GM23248 (cell line): ENCODE measurements at places on chromosomes 6 and 20.

DNA sequence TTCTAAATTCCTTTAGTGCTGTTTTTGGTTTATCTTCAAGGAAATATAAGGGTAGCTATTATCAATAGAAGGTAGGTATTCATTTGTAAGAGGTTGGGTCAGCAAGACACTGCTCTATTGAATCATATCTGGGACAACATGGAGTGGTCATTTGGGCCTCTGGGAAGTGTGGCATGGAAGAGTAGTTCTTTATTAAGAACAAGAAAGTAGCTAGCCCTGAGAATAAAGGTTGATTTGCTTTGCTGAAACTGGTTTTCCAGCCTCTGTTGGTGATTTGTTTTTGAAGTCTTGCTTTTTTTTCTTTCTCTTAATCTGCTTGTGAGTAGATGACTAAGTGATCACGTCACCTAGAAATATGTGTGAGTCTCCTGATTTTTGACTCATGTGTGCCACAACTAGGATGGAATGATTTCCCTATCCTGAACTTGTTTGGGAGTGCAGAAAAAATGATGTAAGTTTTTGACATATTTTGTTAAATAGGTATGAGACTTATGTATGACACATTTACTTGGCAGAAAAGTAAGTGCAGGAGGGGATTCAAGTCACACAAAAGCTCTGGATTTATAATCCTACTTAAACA lies 381.8 kb downstream of the CENPW start:
- peak; percentile 93 for DNase-seq

GRCh38 chr20:16368645-16369292 lies 204.5 kb downstream of the KIF16B start:
- peak; percentile 6 for DNase-seq

- DNase-seq = peak; percentile 84
Measured at GRCh38 chr6:37160922-37161778, 8.8 kb upstream of the PIM1 start.

DNA sequence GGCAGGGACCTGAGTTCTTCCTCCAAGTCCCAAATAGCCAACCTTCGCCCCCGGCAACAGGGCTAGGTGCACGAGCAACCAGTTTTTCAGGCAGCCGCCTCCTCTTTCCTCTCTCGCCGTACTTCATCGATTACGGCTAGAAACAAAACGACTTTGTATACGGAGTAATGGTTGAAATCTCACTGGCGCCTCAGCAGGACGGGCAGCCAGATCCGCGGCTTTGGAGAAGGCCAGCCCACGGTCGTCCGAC lies 333 bp upstream of the SMIM13 start:
- no peak for DNase-seq

DNA sequence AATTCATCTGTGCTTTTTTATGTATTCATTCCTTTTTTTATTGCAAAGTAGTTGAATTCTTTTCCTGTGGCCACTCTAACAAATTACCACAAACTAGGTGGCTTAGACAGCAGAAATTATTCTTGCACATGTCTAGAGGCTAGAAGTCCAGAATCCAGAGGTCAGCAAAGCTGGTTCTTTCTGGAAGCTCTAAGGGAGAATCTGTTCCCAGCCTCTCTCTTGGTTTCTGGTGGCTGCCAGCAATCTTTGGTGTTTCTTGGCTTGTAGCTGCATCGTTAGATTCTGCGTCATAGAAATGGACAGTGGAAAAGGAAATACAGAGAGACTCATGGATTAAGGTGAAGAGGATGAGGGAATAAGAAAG lies 39.3 kb downstream of the GSTA2 start:
- peak; percentile 93 for DNase-seq

- DNase-seq = no peak
Measured at GRCh38 chr6:103268335-103268734, 1591.4 kb downstream of the HACE1 start.

DNA sequence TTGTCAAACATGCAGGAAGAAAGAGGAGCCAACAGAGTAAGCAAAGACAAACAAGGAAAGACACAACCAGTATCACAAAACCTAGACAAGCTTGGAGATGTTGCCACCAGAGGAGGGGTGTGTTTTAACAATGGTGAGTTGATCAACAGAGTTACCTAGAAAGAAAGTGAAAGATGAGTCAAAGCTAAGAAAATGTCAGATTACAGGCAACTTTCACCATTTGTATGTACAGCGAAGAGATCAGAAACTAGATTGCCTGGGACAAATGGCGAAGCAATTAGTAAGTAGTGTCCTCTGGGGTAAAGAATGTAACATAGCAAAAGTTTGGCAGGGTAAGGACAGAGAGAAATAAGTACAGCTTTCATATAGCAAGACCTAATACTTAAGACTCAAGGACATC lies 51.6 kb upstream of the POU3F2 start:
- DNase-seq = no peak

- DNase-seq = peak; percentile 3
Measured at GRCh38 chr6:84583784-84584183, 180.6 kb downstream of the TBX18 start.

DNA sequence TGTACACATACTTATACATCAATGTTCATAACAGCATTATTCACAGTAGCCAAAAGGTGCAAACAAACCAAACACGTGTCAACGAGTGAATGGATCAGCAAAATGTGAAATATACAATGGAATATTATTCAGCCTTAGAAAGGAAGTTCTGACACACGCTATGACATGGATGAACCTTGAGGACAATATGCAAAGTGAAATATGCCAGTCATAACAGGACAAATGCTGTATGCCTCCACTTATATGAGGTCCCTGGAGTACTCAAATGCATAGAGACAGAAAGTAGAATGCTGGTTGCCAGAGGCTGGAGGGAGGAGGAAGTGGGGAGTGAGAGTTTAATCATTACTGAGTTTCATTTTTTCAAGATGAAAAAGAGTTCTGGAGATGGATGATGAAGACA lies 37.8 kb upstream of the IGF2R start:
- DNase-seq = no peak

DNA sequence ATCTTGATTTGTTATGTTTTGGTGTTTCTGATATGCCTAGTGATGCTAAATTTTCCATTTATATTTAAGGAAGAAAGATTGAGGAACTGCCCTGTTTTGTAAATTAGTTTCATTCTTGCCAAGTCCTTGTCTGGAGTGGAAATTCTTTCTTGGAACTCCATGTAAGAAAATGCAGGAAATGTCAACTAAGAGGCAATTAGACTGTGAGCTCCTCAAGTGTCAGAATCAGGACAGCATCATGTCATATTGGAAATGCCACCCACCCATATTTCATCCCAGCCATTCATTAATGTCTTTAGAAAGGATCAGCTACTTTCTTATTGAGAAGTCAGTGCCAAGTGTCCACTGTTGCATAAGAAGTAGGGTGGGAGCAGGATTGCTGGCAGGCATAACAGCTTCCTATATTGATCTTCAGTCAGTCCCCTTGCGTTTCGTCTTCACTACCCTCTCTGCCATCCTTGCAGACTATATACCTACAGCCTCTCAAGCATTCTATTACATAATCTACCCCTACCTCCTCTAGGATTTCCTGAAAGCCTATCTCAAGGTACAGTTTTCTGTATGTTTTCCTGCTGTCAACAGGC lies 42.4 kb downstream of the HAO1 start:
- no peak for DNase-seq

- no peak for DNase-seq
Measured at GRCh38 chr6:116369540-116369939, 1.2 kb upstream of the DSE start.

DNA sequence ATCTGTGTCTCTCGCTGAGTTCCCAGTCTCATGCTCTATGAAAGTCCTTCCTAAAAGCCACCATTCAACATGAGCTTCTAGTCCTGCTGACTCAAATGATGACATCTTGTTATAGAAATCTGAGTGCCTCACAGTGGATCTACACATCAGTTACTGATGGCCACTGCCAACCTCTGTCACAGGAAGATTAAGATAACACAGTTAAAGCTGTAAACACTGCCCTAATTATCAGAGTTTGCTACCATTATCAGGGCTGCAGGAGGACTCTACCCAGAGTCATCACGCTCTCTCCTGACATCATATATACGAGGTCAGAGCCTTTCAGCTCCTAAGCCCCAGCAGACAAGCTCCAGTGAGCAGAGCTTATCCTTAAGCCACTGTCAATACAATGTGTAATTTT lies 63.2 kb downstream of the HIVEP2 start:
- DNase-seq = peak; percentile 64

DNA sequence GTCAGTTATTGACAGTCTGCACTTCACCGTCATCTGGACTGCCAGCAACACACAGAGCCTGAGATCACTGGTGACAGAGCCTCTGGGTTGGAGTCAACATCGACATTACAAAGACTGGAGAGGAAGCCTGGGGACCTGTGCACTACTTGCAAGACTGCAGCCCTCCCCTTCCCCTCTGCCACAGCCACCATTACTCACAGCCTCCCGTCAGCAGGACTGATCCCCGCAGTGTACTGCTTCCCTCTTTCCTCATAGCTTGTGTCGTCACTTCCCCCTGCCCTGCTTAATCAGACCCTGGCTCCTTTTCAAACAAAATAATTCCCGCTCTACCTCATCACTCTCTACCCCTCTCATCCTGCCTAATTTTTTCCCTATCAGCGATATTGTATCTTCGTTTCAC lies 235.5 kb upstream of the KCNQ5 start:
- DNase-seq = peak; percentile 23

GRCh38 chr6:132246632-132247270 lies 154.5 kb downstream of the MOXD1 start:
- DNase-seq = no peak
